CD4-positive, alpha-beta T cell treated with Interleukin-17A for 1 hour (primary cell): ENCODE measurements at places on chromosomes 3 and 15.
A peak's percentile ranks its signal among the peaks of the same experiment; 100 is the strongest.

DNA sequence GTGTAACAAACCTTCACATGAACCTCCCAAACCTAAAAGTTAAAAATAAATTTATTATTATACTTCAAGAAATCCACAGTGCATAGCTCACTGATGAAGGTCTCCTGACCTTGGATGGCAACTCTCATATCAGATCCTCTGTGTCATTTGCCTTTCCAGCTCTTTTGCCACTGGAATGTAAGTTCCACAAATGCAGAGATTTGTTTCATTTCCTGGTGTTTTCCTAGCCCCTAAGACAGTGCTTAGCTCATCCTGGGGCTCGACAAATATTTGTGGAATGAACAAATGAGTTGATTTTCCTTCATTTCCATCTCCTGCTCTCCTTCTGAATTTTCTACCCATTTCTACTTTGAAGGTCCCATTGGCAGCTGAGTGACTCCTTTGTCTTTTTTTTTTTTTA is 56.0 kb downstream of the FRMD4B start:
- no peak for DNase-seq

DNA sequence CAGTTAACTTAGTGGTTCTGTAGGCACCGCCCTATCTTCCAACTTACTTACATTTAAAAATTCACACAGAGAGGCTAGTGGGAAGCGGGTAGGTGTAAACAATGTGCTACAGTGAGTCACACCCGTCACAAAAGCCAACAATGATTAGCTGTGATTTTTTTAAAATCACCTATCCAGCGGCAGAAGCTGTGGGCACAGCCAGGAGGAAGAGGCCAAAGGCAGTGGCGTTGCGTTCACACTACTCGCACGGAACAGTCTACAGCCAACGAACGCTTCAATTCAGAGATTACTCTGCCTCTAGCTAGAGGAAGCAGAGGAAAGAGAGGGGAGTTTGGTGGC is 2.5 kb upstream of the NLGN1 start:
- peak; percentile 3 for DNase-seq

DNA sequence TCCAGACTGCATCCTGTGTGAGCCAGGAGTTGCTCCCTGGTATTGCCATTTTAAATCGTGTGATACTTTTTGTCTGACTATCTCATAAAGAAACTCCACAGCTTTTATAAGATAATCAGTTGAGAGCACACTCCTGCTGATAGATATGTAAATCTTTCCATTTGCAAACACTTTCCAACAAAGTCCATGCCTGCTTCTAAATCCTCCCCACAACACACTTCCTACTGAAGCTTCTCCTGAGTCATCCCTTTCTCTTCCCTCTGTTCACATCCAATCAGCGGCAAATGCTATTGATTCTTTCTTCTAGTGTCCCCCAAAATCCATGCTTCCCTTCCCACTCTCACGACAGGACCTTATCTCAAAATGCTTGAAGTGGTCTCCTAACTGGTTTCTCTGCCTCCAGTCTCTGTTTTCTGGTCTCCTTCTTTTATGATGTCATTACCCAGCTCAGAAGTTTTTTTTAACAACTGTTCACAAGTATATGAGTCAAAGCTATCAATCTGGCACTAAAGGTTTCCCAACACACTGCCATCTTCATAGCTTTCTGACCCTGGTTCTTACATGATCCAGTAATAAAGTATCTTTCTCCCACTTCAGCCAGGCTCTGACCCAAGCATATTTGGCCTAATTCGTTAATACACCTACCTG is 4.5 kb upstream of the WWTR1 start:
- no peak for DNase-seq

GRCh38 chr3:35832140-35832571 is 192.8 kb downstream of the ARPP21 start:
- no peak for DNase-seq

GRCh38 chr3:27666272-27666671 is 55.9 kb downstream of the EOMES start:
- no peak for DNase-seq

GRCh38 chr3:170689893-170690660 is 104.2 kb upstream of the SLC7A14 start:
- no peak for DNase-seq

DNA sequence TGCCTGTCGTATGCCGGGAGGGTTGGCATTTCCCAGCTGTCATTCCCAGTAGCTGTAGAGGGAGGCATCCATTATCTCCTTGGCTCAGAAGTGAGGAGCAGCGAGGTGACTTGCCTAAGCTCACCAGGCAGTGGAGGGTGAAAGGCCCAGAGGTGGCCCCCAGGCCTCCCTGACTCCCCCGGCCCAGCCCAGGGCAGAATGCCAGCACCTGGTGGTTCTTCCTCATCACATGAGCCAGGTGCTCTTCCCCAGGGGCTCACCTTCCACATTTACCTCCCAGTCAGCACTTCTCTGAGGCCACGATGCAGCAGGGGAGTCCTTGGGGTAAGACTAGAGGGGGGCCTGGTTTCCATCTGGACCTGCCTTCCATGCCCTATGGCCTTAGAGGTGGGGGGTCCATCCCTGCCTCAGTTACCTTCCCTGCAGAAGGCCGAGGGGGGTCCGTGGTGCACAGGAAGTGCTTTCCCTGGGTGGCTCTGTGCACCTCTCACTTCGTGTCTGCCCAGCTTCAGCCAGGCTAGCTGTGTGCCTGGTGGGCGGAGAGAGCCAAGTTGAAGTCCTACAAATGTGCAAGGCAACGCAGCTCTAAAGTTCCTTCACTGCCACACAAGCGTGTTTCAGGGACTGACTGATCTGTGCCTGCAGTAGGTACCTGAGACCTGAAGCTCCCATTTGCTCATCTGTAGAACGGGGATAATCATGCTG is 70.3 kb upstream of the PLXNA1 start:
- no peak for DNase-seq

DNA sequence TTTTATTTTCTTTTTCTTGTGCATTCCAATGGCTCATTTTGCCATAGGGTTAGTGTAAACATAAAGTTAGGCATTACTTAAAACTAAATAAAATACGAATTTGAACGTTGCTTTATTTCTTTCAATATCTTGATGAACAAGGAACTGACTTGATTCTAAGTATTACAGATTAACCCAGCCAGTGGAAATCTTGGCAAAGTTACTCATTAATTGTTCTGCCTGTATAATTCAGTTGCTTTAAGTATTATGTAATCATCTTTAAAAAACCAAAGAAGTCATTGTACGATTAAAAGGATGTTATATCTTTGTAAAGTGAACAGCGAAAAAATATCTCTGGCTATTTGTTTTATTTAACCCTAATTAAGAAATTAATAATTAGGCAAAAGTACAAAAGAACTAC is 737.9 kb upstream of the BCHE start:
- no peak for DNase-seq

DNA sequence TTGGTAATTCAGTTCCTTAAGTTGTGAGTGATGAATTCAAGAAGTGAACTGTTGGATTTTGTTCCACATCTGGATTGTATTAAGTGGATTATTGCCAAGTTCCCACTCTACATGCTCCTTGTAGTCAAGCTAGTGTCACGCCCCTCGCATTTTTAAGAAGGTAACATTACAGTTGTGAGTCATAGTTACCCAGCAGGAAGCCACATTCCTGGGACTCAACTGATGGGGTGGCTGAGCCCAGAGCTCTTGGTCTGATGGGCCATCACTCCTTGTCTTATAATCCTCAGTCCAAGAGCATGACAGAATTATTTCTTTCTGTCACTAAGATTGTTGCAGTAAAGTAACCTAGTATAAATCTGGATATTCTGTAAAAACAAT is 102.7 kb downstream of the PTPRG start:
- no peak for DNase-seq

- no peak for DNase-seq
Measured at GRCh38 chr3:87410110-87410509, 133.7 kb upstream of the POU1F1 start.

- no peak for DNase-seq
Measured at GRCh38 chr15:56715220-56715619, 18.1 kb downstream of the ZNF280D start.

GRCh38 chr15:31433091-31433490 is 106.5 kb downstream of the KLF13 start:
- DNase-seq: no peak

- no peak for DNase-seq
Measured at GRCh38 chr3:63911509-63911872, 692 bp downstream of the SCAANT1 start.

GRCh38 chr3:71725271-71725991 is at the start of gene EIF4E3:
TSS of gene EIF4E3 (minus strand) at chr3:71725402. CDS start at chr3:71725367, 35 bp downstream.
- DNase-seq: peak; percentile 21

DNA sequence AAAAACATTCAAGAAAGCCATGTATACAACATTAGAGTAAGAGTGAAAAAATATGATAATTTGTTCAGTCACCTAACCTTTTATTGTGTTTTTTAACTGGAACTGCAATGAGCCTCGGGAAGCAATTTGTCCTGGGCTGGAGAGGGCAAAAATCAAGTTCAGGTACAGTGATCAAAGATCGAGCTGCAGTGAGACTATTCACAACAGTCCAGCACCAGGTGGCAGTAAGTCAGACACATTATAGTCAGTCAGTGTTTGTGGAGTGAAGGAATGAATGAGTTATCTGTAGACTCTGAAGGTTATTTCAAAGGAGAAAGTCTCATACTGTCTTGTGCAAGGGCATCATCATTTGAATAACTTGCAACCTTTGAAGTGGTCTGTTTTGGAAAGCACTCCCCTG is 116.6 kb downstream of the CHDH start:
- DNase-seq: no peak

DNA sequence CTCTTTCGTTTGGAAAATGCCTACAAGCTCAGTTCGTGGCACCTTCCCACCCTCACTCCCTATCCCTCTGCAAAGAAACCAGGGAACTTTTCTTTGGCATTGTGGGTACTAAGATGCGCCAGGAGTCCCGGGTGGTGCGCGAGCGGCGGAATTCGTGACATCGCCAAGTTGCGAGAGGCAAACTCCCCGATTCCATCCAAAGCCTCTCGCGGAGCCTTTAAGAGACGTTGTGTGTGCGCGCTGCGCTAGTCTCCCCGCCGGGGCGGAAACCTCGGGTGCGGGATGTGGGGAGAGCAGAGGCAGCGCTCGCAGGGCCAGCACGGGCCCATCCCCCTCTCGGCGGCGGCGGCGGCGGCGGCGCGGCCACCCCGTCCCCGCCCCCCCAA is 443 bp upstream of the NR2F2 start:
- DNase-seq: no peak

DNA sequence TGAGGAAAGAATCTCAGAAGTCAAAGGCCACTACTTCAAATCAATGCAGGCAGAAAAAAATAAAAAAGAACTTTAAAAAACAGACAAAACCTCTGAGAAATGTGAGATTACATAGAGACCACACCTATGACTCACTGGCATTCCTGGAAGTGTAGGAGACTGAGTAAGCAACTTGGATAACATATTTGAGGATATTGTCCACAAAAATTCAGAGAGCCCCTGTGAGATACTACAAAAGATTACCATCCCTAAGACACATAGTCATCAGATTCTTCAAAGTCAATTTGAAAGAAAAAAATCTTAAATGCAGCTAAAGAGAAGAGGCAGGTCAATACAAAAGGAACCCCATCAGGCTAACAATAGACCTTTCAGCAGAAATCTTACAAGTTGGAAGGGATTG is 887.3 kb downstream of the NTRK3 start:
- DNase-seq: no peak

GRCh38 chr3:18338827-18339514 is 86.2 kb downstream of the SATB1 start:
- no peak for DNase-seq

DNA sequence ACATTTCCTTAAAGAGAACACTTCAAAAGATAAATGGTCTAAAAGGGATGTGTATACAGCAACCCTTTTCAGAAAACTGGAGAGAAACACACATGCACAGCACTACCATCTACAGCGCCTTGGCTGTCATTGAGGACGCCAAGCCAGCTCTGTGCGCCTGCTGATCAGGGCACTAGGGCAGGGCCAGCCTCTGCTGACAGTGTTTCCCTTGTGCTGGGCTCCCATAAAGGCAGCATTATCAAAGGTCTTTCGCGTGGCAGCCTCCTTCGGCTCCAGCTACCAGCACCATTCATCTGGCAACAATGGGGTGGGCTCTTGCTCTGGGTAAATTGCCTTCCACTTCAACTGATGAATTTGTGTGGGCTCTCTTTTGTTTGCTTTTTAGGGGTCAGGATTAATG is 53.4 kb downstream of the LDHAL6B start:
- no peak for DNase-seq

DNA sequence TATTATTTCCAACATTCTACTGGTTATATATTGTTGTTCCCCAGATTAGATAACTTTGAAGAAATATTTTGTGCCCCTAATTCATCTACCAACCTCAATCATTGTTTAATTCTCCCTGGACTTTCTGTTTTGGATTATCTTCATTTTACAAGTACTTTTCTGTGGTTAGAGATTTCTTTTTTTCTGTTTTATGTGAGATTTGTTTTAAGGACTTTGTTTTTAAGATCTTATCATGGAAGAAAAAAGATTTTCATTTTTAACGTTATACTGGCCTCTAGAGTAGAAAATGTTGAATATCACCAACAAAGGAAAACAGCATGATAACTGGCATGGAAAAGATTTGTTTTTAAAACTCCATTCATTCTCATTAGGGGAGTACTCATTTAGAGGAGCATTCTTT is 210.9 kb upstream of the KCNMB2 start:
- no peak for DNase-seq

DNA sequence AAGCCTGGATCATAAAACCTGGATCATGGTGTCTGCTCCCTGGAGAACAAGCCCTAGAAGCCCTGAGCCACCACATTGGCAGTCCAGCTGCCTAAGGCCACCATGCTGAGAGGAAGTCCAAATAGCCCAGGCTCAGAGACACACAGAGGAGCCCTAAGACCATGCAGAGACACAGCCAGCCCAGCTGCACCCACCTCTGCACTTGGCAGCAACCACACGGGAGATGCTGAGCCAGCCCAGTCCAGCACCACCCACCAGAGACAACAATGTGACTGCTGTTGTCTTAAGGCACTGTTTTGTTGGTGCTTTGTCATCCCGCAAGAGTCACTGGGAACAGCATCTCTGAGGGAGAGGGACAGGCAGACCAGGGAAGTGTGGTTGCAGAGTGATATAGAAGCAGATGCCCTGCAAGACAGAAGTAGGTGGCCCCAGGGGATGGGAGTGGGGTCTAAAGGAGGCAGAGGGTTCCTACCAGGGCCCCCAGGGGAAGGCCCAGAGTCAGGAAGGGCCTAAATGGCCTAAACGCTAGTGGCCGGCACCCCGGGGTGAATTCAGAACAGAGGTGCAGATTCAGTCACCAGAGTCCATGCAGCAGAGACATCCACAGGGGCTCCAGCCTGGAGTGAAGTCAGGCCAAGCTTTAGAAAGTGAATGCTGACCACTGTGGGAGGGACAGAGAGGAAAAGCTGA is 105.4 kb upstream of the PRR20G start:
- no peak for DNase-seq

DNA sequence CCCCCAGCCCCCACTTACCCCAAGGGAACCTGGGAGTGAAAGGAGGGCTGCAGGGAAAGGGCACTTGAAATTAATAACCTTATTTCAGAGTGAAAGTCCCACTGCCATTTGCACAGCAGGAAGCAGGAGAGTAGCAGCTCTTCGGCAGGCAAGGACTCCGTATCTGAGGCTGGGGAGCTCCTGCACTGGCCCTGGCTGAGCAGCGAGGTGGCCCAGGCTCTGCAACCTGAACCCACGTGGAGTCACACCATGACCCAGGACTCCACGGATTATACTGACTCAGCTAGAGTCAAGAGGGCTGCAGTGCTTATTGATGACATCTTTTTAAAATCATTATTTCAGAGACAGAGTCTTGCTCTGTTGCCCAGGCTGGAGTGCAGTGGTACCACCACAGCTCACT is 214.5 kb downstream of the XXYLT1 start:
- DNase-seq: no peak
